ENCODE measurements at places on chromosomes 5 and 9.
A peak's percentile ranks its signal among the peaks of the same experiment; 100 is the strongest.

GRCh38 chr5:1080432-1080831, 31.4 kb downstream of the SLC12A7 start:
- DNase-seq = no peak

DNA sequence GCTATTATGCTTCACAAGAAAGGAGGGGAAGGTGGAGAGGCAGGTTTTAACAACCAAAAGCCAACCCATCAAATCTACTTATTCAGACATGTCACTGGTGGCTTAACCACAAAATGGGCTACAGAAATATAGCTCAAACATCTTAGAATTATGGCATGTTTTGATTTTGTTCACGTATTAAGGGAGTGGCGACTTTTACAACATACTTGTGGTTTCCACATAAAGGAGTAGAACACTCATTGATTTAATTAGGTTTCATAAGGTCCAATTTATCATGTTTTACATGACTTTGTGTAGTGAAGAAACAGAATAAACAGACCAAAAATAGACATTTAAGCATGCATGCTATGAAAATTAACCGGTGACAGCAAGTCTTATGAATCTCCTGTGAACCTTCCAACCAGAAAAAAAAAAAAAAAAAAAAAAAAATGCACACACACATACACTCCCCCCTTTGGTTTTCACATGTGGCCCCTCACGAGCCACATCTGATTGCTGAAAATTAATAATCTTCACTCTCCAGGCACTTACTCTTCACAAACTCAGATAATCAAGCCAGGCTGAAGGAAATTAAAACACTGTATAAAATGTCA, 5.4 kb downstream of the ZNF608 start:
- DNase-seq = no peak

DNA sequence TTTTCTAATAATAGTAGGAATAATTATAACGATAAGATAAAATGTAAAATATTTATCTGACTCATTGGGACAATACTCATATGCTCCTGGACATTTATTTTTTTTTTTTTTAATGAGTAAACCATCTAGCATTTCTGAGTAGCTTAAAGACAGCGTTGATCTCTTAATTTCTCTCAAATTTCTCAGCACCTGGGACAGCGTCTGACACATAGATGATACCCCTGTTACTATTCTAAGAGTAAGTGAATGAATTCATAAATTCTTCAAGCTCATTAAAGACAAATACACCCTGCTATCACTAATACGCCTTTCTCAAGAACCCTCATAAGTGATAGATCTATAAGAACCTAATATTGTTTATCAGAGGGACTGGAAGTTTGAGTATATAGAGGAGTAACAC, 12.0 kb upstream of the HTR4 start:
- DNase-seq = no peak

DNA sequence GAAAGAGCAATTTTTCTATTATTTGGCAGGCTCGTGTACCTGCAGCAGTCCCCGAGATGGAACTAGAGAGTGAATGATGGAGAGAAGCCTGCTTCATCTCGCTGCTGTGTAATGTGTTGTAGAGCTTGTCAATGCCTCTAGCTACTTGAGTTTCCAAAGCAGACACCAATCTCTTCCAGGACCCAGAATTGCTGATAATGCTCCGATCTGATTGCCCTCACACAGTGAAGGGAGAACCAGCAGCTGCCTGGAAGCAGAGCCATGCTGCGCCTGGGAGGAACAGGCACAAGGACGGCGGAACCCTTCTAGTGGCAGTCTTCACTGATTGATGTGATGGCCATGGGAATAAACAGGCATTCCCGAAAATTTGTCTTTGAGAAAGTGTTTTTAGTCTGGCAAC, 288.0 kb downstream of the ICE1 start:
- DNase-seq = no peak

DNA sequence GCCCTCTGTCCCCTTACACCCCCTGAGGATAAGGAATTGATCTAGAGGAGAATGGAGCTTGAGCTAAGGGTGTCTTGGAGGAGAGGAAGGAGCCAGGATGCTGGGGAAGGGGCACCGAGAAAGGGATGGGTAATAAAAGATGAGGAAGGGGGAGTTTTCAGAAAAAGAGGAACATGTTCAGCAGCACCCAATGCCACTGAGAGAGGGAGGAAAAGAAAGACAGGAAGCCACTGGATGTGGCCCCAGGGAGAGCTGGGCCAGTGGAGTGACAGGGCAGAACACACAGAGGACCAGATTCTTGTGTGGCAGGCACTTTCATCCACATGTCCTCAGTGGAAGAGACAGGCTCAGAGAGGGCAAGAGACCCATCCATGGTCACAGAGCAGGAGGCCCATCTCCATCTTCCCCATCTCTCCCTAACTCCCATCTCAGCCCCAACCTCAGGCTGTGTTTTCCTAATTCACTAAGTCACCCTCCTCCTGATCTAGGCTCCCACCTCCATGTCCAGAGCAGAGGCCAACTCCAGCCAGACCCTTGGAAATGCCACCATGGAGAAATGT, 7.2 kb downstream of the PFN3 start:
- DNase-seq = no peak

GRCh38 chr5:160230686-160231527, 1.6 kb downstream of the FABP6 start:
- peak; percentile 13 for DNase-seq

- DNase-seq = no peak
Observed at GRCh38 chr5:169723103-169723831, 86.2 kb downstream of the DOCK2 start.

GRCh38 chr9:6428940-6429889, 16.2 kb downstream of the UHRF2 start:
- no peak for DNase-seq

GRCh38 chr5:28648108-28648507, 1609.7 kb upstream of the CDH9 start:
- DNase-seq = no peak

DNA sequence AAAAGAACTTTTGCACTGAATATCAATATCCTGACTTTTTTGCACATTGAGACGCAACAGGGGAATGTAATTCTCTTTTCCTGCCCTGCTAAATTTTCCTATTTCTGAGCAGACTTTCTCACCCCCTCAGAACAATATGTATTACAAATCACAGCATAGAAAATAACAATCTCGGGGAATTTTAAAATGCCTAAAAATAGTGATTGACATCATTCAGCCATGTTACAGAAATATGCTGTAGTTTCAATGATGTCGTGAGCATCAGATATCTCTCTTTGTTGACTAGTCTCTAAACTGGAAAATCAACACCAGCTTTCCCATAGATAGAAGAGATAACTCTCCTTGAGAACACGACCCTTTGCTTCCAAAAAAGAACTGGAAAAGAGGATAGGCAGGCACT, 166.7 kb downstream of the ZDHHC21 start:
- DNase-seq = no peak

DNA sequence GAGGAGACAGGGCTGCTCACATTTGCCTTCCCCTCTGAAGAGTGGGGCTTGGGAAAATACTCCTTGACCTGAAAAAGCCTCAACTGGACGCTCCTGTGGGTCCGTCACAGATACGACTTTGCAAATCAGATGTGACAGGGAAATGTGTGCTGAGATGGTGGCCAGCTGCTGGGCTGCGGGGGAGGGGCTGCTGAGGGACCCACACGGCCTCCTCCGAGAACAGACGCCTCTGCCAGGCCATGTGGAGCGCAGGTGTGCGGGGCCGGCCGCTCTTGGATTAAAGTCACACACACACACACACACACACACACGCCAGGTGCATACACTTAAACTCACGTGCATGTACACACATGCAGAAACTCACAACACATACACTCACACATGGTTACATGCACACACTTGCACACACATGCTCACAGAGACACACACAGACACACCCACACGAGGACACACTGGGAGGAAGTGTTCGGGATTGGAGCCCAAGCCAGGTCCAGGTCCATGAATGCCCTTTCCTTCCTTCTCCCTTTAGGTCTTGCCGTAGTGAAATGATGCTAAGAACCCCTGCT, 167.4 kb downstream of the GAPVD1 start:
- no peak for DNase-seq

DNA sequence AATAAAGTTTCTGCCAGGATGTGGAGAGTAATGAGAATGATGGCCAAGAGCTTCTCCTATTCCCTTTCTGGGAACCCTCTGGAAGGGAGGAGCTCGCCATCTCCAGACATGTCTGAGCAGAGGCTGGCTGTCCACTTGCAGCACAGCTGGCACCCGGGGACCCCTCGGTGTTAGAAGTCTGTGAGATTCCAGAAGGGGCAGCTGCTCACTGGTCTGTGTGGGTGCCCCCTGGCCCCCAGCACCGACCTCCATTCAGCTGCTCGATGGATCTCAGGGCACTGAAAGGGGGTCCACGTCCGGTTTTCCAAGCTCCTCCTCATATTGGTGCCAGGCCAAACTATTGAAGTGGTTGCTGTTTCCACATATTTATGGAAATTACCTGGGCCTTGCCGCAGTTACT, 3.6 kb upstream of the FAM163B start:
- peak; percentile 10 for DNase-seq

GRCh38 chr5:112529525-112529924, 110.4 kb upstream of the EPB41L4A start:
- DNase-seq = no peak

DNA sequence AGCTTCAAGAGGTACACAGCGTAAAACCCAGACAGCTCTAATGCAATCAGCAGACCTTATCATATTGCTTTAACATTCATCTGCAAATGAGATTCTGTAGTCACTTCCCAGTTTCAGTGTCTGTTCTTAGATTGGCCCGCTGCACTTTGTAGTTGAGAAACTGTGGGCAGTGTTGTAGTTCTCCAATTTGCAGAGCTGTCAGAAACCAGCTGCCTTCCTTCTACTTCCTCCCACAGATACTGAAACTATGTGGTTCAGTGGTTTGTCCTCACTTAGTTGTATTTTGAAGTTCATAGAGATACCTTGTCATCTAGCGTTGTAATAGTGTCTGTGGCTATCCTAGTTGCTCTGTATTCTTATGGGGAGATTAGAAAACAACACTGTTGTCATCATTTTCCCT, 39.6 kb upstream of the TRIM36 start:
- DNase-seq = no peak

- no peak for DNase-seq
Observed at GRCh38 chr5:51731421-51732029, 348.3 kb downstream of the ISL1 start.

GRCh38 chr5:18305288-18305924, 671.1 kb downstream of the TAF11L14 start:
- DNase-seq = no peak

DNA sequence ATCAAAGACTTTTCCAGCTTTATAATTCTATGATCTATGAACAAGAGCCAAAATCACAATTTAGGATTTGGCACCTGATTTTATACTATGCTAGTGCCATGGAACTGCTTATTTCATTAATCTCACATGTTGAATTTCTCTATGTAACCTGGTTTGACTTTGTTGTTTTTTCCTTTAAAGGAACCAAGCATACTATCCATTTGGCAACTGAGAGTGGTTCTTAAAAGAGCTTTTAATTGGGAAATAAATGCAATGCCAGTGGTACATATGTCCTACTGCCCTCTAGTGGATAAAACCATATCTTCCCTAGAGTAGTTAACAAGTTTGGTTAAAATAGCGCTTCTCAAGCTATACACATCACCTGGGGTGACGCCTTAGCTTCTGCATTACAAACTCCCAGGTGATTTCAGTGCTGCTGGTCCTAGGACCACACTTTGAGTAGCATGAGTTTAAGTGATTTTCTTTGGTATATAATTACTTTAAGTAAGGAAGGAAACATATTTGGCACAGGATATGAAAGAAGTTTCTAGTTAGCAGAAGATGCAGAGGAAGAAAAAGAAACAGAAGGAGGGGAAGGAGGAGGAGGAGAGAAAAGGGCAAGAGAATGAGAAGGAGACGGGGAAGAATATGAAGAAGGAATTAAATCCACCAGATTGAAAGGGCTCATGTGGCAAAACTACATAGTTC, 56.8 kb downstream of the FGF10 start:
- no peak for DNase-seq

GRCh38 chr5:121979691-121980090, 17.9 kb downstream of the SRFBP1 start:
- DNase-seq = no peak

DNA sequence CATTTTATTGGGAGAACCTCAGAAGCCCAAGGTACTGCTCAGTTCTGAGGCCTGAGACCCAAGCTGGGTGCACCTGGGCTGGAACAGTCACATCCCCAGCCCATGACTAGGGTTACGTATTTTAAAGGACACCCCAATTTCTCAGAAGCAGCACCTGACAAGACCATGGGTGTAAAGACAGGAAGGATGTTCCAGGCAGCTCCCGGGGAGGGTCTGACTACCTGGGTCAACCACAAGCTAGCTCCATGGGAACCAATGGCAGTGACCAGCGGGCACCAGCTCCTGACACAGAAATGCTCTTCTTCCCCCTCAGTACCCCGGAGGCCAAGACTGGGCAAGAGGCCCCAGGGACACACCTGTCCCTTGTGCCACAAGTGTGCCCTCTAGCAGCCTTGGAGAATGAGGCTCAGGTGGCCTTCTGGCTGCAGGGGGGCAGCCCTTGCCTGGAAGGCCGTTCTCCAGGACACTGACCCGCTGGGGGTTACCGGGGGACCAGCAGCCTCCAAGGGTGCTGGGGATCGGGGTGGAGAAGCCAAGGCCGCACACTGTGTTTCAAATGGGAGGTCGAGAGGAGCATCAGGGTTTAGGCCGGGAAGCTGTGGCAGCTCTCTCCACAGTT, 52.6 kb downstream of the IPPK start:
- no peak for DNase-seq

- no peak for DNase-seq
Observed at GRCh38 chr9:119165131-119165530, 204.1 kb downstream of the BRINP1 start.

All from prostate gland (tissue), 2 donors.